Hindlimb muscle (tissue), 1 donor: ENCODE measurements at places on chromosomes 5 and 9. TPM values are rescaled to one million over a fixed set of nuclear protein-coding genes. Genes with fewer than 3 reads are reported as not detected.

TNFSF8 gene
- 0.65 TPM for polyA plus RNA-seq

PTGES gene
- 9.2 TPM for polyA plus RNA-seq

C5orf52 gene
- not detected for polyA plus RNA-seq

SOX30 gene
- polyA plus RNA-seq: 0.26 TPM

ENC1 gene
- 26.0 TPM for polyA plus RNA-seq

ANXA2R gene
- polyA plus RNA-seq: 1.5 TPM

CCDC171 gene
- 2.2 TPM for polyA plus RNA-seq

DNA sequence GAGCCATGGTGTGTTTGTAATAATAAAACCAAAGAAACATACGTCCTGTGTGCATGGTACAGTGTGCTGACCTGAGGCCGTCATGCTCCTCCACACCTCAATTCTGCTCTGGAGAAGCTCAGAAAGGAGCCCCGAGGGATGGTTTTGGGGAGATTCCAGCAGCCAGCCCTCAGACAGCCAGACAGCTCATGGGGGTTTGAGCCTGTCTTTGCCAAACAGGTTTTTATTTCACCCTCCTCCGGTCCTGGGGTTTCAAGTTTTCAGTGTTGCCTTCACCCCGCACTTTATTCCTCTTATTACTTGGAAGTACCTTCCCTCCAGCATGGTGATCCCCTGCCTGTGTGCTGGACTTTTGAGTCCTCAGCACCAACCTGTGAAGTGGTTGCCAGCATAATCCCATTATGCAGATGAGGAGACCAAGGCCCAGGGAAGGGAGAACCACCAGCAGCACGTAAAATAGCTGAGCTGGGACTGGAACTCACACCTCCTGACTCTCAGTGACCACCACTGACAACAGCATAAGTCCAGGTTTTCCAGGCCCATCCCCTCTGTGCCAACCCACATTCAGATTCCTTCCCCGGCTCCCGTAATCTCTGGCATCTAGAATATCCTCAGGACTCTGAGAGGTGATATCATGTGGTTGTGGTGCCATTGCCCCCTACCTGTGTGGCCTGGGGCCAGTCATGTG, 35.1 kb downstream of the TGFBI start:
- no peak for DNase-seq

DNA sequence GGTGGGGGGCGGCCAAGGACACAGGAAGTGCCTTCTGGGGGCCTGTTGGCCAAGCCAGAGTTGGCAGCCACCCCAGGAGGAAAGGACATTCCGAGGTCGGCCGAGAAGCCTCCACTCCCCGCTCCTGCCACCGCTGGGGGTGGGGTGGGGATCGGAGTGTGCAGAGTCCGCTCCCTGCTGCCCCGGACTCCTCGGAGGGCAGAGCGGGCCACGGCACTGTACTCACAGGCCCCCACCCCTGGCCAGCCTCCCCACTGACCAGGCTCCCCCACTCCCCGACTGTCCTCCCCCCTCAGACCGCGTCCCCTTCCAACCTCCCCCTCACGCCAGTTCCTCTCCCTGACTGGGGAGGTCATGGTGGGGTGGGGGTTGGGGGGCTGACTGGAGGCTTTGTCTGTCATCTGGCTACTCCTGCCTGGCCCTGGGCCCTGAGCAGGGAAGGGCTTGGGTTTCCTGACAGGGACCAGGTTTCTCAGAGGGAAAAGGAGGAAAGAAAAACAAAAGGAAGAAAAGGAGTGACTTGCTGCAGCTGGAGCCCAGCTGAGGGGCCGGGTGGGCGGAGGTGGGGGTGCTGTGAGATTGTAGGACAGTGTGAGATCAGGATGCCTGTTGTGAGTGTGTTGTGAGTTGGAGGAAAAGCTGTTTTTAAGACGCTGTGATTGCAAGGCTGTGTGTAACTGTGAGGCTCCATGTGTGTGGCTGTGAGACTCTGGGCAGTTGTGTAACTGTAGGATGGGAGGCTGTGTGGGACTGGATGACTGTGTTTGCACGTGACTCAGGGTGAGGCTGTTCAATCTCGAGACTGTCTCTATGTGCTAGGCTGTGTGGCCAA, 29.7 kb downstream of the CNTFR start:
- DNase-seq: no peak

DNA sequence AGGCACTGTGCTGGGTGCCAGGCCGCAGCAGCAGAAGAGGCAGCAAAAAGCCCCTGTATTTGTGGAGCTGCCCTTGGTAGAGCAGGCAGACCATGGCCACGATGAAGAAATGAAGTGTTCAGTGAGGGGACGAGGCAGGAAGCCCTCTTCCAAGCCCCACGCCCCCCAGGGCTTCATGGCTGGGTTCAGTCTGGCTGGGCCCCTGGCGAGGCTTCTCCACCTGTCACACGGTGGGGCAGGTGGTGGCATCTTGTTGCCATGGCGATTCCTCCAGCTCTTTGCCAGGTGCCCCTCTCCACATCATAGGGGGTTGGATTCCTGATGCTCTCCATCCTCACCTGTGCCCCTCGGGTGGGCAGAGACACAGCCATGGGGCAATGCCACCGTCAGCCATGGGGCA, 21.5 kb downstream of the ADGRD2 start:
- DNase-seq: no peak

GRCh38 chr9:103183701-103184171, 188.6 kb downstream of the CYLC2 start:
- DNase-seq: peak; percentile 62

GRCh38 chr9:18688581-18689565, 214.9 kb downstream of the ADAMTSL1 start:
- DNase-seq: no peak

DNA sequence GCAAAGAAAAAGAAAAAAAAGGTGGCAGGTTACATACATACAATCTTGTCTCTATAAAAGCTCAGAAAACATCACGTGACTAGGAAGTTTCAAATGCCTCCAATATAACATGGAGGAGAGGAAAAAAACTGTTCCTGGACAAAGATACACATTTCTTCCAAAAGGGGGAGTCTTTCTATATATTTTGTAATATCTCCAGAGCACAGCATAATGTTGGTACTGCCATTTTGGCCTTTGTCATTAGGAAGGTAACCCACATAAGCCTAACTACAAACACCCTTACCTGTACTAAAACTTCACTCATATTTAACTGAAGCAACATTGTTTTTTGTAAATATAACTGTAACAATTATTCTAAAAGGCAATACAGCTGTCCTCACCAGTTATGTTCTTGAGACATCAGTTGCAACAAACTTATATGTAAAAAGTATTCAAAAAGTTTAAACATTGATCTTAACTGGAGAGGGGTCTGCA, 1.2 kb upstream of the BTF3 start:
- DNase-seq: no peak

GRCh38 chr5:125408448-125409233, 662.2 kb upstream of the ZNF608 start:
- no peak for DNase-seq

DNA sequence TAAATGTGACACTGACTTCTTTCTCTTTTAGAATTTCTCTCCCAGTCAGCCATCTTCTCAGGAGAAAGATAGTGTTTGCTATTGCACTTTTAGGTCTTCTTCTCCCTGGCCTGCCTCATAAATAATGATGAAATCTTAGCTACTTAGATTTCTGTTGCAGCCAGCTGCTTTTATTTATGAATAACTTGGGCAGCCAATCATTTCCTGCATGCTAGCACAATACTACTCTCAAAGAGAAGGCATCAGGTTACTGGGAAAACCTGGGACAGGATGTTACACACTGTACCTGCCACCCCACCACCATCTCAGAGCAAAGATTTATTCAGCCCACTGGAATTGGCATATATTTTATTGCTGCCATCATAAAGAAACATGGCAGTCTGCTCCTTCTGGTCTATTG, 266.6 kb downstream of the PRELID2 start:
- no peak for DNase-seq
